ENCODE measurements at places on chromosomes 7 and 10.

DNA sequence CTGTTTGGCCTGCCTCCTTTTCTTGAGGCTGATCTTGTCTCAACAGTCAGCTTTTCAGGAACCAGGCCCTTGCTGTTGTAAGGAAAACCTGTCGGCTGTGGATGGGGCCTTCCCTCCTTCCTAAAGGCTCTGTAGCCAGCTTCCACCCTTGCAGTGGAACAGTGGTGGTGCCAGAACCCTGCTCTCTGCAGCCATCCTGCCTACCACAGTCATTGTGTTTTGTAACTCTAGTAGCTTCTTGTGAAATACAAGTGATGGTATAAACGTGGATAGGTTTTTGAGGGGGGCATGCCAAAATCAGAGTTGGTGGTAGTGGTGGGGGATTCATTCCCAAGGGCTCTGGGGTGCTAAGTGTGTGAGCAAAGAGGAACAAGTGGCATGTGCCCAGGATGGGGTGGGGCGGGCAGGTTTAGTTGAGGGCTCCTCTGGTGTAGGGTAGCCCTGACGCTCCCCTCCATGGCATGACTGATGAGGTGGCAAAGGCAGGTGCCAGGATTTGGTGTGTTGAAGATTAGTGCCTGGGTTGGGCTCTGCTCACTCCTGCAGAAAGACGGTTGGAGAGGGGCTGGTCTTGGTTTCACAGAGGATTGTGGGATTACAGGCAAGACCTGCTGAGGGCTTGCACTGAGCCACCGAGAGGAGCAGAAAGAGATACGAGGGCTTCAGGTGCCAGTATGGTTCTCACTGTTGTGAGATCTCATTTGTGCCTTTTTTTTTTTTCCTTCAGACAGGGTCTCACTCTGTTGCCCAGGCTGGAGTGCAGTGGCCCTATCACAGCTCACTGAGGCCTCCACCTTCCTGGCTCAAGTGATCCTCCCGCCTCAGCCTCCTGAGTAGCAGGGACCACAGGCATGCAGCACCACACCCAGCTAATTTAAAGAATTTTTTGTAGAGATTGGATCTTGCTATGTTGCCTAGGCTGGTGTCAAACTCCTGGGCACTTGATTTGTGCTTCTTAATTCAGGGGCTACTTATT lies 7.4 kb downstream of the TSPAN14 start:
- DNase-seq, result no peak

GRCh38 chr7:14606101-14606500 lies 296.4 kb downstream of the DGKB start:
- no peak for DNase-seq

DNA sequence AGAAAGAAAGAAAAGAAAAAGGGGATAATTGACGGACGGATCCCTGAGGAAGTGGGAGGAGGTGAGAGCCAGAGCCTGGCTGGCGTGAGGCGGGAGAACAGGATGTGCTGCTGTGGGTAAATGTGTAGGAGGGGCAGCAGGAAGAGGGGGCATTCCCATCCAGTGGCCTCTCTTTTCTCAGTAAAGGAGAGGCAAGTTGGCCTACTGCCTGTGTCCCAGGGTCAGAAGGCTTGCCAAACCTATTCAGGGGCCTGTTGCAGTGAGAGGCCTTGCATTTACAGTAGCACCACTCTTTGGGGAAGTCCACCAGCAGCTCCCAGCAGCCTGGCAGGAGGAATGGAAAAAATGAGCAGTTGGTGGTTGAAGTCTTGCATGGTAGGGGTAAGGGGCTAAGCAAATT lies 26.6 kb upstream of the ASCC1 start:
- DNase-seq, result peak; percentile 71

DNA sequence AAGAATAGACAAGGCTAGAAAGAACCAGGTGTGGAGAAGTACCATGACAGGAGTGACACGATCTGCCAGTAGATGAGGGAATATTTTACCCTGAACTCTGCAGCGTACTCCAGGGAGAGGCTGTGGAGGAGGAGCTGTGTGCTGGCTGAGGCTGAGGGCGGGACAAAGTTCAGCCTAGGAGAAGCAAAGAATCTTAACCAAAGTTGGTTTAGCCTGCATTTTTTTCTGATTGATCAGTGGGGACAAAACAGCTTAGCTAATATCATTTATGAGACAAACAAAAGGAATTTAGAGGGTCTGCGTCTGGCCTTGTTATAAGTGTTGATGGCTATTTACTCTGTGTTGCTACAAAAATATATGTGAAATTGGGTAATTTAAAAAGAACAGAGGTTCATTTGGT lies 5.2 kb upstream of the NPSR1 start:
- DNase-seq, result no peak

GRCh38 chr7:143385891-143386781 lies 5.0 kb downstream of the ZYX start:
- peak; percentile 71 for DNase-seq

DNA sequence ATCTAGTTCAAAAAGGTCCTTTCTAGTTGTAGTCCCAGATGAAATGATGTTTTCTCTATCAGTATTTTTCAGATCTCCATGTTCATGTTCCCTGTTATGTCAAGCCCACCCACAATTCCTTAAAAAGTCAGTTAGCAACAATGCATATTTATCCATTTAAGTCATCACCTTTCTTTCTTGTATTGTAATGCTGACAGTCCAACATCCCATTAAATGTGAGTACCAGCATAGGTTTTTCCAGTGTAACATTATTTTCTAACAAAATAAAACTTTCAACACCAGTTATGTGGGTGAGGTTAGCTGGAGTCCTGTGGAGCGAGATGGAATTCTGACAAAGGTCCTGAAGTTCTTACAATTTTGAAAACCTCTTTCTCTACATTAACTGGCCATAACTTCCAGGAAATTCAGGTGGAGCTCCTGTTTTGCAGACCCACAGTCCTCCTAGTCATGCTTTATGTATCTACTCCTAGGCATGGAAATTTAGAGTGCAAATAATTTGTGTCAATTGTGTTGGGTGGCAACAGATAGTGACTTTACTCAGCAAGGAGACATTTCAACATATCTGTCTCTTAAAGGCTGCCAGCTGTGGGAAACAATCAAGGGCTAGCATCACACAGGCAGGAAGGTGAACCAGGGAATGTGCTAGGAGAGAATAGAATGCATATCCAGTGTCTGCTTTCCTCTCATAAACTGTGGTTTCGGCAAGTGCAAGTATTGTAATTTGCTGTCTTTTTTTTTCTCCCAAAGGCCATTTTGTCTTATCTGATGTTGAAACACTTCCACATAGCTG lies 162.6 kb downstream of the MTERF1 start:
- DNase-seq, result no peak

DNA sequence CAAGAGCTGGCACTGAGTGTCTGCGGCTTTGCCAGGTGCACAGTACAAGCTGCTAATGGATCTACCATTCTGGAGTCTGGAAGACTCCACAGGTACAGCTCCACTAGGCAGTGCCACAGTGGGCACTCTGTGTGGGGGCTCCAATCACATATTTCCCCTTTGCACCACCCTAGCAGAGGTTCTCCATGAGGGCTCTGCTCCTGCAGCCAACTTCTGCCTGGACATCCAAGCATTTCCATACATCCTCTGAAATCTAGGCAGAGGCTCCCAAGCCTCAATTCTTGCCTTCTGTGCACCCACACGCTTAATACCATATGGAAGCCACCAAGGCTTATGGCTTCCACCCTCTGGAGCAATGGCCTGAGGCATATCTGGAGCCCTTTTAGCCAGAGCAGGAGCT lies 29.2 kb downstream of the IQUB start:
- no peak for DNase-seq

All from upper lobe of right lung (tissue), 1 donor.